ENCODE measurements at places on chromosomes 13 and 19.

- no peak for DNase-seq
Measured at GRCh38 chr13:37023871-37024270, 23.3 kb downstream of the EXOSC8 start.

DNA sequence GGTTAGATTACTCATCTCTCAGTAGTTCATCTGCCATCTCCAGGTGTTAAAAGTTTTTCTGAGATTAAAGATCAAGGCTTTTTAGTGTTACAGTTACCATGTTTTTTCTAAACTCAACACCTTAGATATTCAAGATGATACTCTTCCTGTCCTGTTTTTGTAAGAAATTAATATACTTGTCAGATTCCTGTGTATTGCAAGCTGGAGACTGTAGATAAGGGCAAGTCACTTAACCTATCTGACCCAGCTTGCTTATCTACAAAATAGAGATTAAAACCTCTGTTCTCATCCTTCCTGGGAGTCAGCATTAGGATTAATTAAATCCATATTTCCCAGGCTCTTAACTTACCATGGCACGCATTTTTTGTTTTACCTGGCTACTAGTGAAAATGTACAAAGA, 25.2 kb downstream of the SUGT1 start:
- no peak for DNase-seq

DNA sequence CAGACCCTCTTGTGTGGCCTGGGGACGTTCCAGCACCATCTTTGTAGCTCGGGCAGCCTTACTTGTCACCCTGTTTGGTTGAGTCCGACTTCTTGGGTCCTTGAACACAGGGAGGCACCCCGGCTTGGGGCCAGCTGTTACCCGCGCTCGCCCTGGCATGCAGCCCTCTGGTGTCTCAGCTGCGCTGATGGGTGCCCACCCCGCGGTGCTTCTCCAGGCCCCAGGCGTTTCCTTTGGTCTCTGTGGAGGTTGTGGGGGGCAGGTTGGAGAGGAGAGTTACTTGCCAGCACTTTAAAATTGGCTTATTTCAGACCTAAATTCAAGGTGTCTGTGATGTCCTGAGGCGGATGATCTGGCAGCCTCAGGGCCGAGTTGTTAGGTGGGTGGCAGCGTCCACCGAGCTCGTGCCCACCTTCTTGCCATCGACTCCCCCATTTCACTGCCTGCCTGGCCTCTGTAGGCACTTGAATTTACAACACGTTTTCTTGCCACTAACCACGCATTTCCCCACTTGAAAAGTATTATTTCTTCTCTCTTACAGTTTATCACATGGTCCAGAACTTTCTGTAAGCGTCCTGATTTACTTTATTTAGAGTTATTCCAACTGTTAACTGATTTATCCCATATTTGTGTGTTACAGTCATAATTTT, 16.9 kb downstream of the UBAC2 start:
- DNase-seq = no peak

DNA sequence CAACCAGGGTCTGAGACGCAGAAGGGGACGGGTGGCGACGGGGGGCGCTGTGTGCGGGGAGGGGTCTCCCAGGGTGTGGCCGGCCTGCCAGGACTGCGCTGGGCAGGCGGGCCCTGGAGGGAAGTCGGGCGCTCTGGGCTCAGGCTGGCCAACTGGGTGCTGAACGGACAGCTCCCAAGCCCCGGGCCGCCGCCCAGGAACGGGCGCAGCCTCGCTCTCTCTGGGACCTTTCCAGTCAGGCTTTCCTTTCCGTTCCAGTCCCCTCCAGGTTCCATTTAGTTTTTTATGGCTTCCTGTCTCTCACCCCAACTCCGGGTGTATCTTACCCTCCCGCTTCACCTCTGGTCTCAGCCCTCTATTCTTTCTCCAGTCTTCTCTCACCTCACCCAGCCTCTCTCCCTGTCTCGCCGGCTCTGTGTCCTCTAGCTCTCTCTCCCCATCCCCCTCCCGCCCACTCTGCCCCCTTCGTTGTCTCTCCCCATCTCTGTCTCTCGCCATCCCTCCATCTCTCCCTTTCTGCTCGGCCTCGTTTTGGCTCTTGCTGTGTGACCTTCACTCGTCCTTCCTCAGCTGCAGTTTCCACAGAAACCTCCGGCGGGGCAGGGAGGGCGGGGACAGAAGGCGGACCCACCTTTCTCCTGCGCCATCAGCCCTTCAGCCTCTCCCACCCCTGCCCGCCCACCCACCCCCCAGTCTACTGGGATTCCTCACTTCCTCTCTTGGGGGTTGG, 3.3 kb upstream of the ATP1A3 start:
- no peak for DNase-seq

DNA sequence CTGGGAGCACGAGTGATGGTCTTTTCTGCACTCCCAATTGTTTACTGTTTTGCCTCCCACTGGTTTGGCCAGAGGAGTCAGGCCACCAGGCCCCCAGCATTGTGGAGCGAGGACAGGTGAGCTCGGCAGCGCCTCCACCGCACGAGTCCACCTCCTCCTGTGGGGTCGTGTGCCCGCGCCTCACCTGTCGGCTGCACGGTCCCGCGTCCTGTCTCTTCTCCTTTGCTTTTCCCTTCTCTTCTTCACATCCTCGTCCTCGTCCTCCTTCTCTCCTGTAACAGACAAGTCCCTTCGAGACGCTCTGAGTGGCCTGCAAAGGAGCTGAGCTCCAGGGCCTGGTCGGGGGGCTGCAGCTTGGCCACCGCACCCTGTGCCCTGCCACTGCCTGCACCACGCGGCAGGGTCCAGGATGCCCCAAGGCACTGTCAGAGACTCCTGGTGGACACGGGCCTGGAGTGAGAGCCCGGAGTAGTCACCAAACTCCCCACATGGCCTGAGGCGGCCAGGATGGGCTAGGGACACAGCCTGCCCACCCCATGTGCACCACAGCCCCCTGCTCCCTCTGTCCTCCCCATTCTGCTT, 11.4 kb downstream of the AKAP8 start:
- DNase-seq = no peak

DNA sequence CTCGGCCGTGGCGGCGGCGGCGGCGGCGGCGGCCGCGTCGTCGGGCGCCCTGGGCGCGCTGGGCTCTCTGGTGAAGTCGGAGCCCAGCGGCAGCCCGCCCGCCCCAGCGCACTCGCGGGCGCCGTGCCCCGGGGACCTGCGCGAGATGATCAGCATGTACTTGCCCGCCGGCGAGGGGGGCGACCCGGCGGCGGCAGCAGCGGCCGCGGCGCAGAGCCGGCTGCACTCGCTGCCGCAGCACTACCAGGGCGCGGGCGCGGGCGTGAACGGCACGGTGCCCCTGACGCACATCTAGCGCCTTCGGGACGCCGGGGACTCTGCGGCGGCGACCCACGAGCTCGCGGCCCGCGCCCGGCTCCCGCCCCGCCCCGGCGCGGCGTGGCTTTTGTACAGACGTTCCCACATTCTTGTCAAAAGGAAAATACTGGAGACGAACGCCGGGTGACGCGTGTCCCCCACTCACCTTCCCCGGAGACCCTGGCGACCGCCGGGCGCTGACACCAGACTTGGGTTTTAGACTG, 1.7 kb downstream of the SOX1 start:
- DNase-seq = no peak

GRCh38 chr19:1967087-1967608, 26.2 kb downstream of the CSNK1G2 start:
- DNase-seq = no peak

GRCh38 chr13:33284916-33285315, 639 bp downstream of the STARD13 start:
- DNase-seq = no peak

GRCh38 chr13:91368101-91368500, 20.6 kb downstream of the MIR17HG start:
- no peak for DNase-seq

DNA sequence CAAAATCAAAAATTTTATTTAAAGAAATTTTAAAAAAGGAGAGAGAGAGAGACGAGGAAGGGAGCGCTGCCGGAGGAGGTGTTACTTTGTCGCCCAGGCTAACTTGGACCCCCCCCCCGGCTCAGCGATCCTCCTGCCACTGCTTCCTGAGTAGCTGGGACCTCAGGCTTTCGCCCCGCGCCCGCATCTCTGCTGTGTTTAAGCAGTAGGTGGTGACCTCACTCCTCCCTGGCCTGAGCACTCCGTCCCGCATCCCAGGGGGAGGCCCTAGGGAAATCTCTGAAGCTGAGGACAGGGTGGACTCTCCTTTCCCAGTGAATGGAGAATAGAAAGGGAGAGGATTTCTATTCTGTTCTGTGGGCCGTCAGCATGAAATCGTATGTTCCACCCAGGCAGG, 485 bp upstream of the ZNF845 start:
- DNase-seq = peak; percentile 2

- DNase-seq = no peak
Measured at GRCh38 chr13:20175907-20176652, 15.2 kb upstream of the GJA3 start.

DNA sequence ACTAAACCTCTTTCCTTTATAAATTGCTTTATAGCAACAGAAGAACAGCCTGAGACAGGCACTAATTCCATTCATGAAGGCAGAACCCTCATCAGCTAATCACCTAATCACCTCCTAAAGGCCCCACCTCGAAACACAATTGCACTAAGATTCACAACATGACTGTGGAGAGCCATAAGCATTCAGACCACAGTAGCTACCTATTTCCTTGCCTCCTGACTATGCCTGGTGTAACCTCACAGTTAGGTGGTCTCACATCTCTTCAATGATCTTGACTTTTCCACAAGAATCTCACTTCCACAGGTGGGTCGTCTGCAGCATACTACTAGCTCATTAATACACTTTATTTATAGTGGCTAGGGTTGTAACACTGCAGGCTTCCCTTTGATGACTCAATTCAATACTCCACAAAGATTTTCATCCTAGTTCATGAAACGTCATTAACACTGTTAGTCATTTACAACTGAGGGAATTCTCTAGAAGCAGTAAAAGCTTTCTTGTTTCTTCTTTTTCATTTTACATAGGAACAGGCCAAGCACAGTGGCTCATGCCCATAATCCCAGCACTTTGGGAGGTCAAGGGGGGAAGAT, 27.1 kb downstream of the STK24 start:
- no peak for DNase-seq

DNA sequence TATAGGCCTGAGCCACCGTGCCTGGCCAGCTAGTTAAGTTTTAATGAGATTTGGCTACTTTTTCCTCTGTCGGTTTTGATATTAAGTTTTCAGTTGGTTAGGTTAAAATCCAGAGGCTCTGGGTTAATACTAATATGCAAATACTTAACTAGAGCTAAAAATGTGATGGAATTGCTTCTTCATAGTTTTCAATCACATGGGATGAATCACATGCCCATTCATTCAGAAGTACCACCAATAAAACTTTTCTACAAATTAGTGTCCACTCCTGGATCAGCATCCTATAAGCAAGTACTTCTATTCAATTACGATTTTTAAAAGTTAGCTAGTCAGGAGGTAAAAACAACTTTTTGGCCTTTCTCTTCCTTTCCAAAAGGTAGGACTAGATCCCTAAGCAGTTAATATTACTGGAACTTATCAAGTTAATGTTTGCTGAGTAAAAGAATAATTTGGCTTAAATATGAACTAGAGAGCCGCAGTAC, 4.3 kb downstream of the SLC25A30 start:
- DNase-seq = no peak

DNA sequence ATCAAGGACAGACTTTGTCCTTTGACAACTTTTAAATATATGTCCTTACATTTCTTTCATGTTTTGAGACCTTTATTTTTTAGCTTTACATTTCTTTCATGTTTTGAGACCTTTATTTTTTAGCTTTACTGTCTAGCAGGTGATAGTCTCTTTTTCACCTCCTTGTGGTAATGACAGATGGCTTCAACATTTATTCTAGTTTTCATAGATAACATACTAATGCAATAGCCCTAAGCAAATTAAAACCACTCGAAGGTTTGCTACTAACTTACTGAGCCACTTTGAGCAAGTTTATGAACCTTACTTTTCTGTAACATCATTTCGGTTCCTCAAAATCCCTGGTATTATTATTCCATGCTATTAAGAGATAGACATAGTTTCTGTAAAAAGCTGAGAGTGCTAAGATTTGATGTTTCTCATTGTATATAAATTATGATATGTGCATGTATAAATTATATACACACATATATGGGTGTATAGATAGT, 4.5 kb downstream of the DACH1 start:
- DNase-seq = no peak

GRCh38 chr19:12974301-12975220, 5.2 kb downstream of the DAND5 start:
- no peak for DNase-seq

GRCh38 chr13:21139374-21139773, 37.0 kb downstream of the SKA3 start:
- DNase-seq = no peak

GRCh38 chr13:99812625-99813024, 158.9 kb downstream of the ZIC5 start:
- DNase-seq = no peak

GRCh38 chr13:53460796-53461195, 432.2 kb downstream of the OLFM4 start:
- no peak for DNase-seq

- no peak for DNase-seq
Measured at GRCh38 chr19:339262-339887, 5.2 kb downstream of the MIER2 start.

DNA sequence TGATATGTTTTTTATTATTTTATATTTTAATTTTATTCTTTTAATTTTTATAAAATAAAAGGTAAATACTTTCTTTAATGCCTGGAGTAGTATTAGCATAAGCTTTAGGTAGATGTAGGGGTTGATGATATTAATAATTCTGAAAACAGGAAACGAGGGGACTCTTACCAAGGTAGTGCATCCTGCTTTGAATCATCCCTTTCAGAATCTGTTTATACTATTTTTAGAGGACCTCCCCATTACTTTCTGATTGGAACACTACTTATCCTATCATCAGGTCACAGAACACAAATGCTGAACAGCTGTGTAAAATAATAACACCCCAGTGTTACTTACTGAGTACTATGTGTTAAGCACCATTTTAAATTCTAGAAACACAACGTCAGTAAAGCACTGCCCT, 27.3 kb downstream of the COG6 start:
- DNase-seq = no peak
